NCI-H1105 treated with DMSO at 0.1 percent for 48 hours (cell line): ENCODE measurements at places on chromosomes 5 and 9.
A peak's percentile ranks its signal among the peaks of the same experiment; 100 is the strongest.

GRCh38 chr5:111493031-111493430 lies 19.3 kb downstream of the STARD4 start:
- DNase-seq, result no peak

DNA sequence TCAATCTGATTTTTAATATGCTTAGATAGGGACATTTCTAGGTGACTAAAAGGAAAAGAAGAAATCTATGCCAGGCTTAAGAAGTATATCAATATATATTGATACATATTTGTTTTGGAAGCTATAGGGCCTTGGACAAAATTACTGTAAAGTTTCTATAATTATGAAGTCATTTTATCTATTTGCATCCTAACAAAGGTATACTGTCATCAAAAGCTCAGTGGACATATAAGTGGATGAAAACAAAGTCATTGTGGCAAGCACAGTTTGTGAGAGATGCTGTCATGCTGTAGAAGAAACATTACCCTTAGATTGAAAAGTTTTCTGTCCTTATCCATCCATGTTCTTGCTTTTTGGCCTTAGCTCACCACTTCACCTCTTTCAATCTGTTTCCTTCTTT lies 140.3 kb upstream of the SPEF2 start:
- no peak for DNase-seq

DNA sequence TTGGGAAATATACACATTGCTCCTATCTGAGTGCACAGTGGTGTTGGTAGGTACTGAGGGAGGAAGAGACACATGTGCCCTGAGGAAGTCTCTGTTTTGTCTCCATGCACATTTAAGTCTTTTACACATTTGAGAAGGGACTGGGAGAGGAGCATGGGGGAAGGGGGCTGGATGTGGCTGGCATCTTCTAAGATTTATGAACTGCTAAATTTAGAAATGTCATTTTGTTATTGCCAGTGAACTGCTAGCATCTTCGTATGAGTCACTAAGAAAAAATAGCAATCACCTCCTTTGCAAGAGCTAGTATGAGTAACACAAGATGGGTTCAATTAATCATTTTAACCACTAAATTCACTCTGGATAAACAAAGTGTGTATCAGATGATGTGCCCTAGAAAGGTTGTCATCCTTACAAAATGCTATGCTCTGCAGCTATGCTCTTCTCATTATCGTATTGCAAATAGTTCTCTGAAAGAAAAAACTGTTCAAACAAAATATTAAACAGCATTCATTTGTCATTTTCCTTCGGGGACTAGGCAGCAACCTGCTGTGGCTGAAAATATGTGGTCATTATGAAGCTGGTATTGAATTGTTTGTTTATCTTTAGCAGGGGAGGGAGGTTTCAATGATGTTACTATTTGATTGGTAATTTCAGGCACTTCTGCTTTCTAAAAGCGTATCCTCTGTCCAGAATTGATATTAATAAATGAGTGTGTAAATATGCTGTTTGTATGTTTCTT lies 236.5 kb downstream of the DMRTA1 start:
- DNase-seq, result peak; percentile 70

- DNase-seq, result no peak
Observed at GRCh38 chr5:23446424-23446823, 61.0 kb upstream of the PRDM9 start.

GRCh38 chr5:35166043-35166442 lies 64.2 kb downstream of the PRLR start:
- DNase-seq, result no peak

DNA sequence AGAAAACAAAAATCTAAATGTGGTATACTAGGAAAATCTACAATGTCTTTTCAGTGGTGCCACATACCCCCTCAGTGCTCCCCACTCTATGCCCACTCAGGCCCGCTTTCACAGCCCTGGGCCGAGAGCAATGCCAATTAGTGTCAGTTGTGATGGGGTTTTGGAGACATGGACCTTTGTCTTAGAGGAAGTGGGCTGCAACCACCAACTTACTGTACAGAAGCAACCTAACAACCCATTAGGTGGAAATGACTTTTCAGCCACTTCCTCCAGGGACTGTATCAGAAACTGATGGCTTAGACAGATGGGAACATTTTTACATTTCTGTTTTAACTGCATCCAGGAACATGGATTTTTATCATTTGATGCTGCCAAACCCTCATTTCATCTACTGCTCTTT lies 268.0 kb downstream of the BNC2 start:
- no peak for DNase-seq

DNA sequence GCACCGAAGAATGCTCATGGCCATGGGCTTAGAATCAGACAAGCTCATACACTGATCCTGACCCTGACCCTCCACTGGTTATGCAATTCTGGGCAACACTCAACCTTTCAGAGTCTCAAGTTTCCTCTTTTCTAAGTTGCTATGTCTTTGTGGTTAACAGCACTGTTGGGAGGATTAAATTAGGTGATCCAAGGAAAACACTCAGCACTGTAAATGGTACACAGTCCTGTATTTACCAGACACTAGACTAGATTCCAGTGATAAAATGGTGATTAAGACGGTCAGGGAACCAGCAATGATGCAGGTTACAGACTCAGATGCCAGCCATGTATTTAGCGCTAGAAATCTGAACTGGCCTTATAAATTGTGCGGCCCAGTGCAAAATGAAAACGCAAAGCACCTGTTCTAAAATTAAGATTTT lies 8.1 kb downstream of the ARL15 start:
- no peak for DNase-seq

DNA sequence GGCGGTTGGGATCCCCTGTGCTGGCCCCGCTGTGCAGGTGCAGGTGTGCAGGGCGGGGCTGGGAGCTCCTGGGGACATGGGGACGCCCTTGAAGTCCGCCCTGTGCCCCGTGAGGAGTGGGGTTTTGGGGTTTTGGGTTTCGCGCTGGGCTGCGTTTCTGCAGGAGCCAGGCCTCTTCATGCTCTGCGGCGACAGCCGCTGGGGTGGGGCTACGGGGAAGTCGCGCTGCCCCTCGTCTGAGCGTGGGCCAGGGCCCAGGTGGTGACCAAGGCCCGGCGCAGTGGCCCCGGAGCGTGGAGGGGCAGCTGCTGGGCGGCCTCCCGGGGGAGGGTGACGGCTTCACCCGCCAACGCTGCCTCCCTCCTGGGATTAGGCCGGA lies 47.8 kb upstream of the IRX4 start:
- DNase-seq, result no peak

DNA sequence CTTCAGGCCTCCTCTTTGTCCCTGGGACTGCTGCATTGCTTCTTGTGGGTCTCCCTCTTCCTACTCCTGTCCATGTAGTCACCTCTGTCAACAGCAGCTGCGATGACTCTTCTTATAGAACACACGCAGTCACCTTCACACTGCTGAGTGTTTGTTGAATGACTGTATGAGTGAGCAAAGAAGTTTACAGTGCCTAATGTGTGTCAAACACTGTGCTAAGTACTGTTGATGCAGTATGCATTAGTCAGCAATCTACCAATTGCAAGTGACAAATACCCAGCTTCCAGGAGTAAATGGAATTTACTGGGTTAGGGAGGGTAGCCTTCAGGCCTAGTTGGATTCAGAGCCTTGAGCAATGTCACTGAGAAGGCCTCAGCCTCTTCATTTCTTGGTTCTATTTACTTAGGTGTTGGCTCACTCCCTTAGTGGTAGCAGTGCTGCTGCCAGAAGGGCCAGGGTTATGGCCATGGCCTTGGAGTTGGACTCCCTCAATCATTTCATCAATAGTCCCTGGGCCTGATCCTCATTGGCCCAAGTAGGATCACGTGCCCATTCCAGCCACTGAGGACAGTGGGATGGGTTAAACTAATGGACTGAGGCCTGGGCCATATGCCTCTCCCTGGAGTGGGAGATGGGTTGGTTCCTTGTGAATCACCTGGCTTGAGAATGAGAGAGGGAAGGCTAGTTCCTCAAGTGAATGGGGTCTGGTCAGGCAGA lies 93.5 kb downstream of the RGS3 start:
- DNase-seq, result no peak

GRCh38 chr5:78495800-78496199 lies 135.4 kb downstream of the SCAMP1 start:
- DNase-seq, result no peak

DNA sequence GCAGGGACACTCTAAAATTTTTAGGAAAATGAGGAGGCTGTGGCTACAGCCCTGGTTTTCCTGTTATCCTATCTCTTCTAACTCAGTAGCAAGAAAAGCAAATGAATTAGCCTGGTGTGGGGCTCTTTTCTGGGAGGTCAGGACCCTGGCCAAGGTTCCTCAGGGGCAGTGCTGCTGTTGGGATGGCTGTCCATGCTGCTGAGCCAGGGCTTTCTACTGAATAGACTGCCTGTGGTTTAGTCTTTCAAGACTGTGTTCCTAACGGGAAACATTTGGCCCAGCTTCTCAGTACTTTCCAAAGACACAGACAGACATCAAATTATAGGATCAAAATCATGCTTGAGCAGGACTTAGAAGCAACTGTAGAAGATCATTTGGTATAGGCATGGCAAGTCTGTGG lies 18.1 kb downstream of the TNC start:
- no peak for DNase-seq

- no peak for DNase-seq
Observed at GRCh38 chr5:72167257-72167656, 60.0 kb downstream of the MAP1B start.

DNA sequence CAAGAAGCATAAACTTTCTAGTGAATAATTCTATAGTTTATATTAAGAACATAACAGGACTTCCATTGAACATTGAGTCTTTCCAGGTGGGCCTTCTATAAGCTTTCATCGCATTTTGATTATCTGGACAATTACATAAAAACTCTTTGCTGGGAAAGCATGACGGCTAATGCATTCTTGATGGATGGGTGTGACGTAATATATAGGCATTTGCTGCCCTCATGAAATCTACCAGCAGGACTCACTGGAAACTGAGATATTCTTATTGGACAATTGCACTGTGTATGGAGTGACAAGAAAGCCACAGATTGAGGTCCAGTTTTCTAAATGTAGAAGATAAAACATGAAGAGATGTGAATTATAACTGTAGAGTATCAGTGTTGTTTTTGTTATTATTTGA lies 15.0 kb downstream of the PTPRD start:
- no peak for DNase-seq

- DNase-seq, result no peak
Observed at GRCh38 chr5:56512313-56512996, 279.3 kb upstream of the ANKRD55 start.

DNA sequence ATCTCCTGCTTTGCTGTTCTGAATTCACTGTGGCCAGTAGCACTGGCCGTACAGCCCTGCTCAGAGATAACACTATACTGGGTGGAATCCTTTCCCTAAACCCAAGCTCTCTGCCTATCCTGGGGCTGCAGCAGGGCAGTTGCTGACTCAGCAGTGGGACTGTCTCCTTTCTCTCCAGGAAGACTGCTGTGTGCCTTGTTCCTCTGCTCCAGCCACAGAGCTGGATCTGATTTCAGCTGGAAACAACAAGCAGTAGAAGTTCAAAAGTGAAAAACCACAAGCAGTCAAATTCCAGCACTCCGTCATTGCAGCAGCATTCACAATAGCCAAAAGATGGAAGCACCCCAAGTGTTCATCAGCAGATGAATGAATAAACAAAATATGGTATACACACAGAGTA lies 105.0 kb downstream of the FBXL7 start:
- DNase-seq, result no peak

GRCh38 chr9:37036371-37036775 lies 2.3 kb upstream of the PAX5 start:
- no peak for DNase-seq

DNA sequence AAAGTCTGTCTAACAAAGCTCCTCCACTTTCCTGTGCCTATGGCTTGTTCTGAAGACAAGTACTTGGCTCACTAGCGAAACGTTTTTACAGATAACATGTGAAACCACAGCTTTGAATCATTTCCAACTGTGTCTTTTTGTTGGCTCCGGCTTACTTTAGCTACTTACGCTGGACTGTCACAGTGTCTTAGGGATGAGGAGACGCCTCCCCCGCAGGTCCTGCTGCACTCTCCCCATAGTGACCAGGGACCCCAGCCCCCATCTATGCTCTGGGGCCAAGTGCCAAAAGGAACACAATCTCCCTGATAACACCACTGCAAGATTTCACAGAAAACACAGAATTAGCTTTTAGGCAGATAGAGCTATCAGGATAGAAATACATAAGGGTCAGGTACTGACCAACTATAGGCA lies 219.1 kb downstream of the ADAMTS6 start:
- DNase-seq, result no peak

GRCh38 chr9:113927277-113927676 lies 51.2 kb downstream of the ZNF618 start:
- no peak for DNase-seq

GRCh38 chr5:148989567-148989966 lies 73.3 kb downstream of the SH3TC2 start:
- DNase-seq, result no peak

DNA sequence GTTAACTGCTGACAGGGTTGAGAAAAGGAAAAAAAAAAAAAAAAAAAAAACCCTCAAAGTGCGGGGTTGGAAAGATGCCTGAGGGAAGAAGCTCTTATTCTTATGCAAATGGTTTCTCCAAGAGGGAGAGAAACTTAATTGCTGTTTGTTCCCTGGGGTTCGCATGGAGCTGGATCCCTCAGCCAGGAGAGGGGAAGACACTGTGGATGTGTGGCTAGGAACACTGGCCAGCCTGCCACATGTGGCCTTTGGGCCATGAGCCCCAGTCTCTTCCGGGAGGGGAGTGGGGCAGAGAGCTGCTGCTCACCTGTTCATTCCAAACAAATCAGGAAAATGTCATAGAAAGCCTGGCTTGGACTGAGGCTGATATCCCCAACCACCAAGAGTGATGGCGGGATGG lies 9.4 kb upstream of the SCGB3A2 start:
- no peak for DNase-seq

- no peak for DNase-seq
Observed at GRCh38 chr9:115691693-115692092, 461.9 kb upstream of the PAPPA start.

DNA sequence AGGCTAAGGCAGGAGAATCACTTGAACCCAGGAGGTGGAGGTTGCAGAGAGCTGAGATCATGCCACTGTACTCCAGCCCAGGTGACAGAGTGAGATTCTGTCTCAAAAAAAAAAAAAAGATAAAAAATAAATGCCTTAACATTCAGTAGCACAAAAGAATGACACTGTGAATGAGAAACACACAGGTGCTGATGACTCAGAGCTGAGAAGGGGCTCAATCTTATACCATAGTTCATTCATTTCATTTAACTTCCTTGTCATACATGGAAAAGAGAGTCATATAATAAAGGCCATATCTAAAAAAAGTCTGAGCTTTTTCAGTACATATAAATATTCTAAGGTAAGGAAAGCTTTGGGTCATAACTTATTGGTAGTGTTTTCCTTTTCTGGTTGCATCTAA lies 40.6 kb downstream of the WWC1 start:
- DNase-seq, result no peak
